ENCODE measurements at places on chromosomes 6 and 20.
A peak's percentile ranks its signal among the peaks of the same experiment; 100 is the strongest.

GRCh38 chr6:83708970-83709747 lies at the start of gene SNAP91:
Gene SNAP91, minus strand, starts transcription at chr6:83709101. Its CDS starts 1,174 bp downstream, at chr6:83707927.
- DNase-seq = peak; percentile 75

DNA sequence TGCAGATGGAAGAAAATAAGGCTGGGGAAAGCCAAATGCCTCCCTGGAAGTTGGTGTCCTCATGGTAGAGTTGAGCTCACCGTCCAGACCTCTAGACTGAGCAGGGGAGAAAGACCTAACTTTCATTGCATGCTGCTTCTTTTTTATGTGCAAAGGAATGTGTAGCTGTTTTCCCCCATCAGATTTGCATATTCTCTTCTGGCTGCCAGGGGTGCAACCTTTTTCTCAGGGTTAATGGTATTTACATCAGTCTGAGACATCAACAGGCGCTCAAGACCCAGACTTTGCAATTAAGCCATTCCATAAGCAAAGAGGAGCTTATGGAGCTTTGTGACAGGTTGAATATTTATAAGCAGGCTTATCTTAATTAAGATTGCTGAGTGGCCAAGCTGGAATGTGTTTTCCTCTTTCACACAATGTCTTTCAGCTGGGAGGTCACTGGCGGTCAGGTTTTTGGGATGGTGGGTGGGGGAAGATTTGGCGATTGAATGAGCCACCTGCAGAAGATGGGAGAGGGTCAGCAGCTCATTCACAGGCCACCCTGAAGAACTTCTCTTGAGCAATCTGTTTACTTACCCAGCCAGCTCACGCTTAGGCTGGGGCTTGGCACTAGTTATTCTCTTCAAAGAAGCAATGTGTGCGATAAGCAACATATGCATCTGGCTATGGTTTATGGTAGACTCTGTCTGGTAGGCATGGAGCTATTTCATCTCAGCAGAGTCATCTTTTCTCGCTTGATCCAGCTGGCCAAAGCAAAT lies 88.6 kb downstream of the SCP2D1 start:
- no peak for DNase-seq

- DNase-seq = peak; percentile 94
Observed at GRCh38 chr20:20410678-20411077, 42.8 kb downstream of the INSM1 start.

DNA sequence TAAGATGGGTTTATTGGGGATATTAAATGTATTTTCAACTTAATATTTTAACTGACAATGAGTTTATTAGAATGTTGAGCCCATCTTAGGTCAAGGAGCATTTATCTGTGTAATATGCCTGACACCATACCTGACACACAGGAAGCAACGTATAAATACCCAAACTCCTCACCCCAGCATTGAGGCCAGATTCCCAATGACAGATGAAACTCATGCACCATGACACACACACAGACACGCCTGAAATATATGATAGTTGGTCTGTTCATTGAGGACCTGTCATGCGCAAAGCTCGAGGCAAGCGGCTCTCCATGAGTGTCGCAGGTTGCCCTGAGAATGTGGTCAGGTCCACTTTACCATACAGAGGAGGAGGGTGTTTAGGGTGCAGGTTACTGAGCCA lies 64.1 kb downstream of the GFOD1 start:
- no peak for DNase-seq

DNA sequence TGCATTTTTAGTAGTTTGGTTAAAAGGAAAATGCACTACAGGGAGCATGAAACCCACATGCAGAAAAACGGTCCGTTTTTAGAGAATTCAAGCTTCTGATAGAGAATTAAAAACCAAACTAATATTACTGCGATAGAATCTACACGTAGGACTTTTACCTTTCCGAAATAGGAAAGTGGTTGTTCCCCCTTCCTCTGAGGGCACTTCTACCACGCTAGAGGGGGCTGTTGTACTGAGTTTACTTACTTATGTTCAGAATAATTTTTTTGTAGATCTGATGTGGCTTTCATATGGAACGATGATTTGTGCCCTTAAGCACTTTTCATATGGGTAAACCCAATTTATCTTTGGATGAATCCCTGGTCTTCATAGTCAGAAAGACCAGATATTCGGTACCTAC lies 264.3 kb upstream of the PLN start:
- peak; percentile 68 for DNase-seq

GRCh38 chr20:36199345-36200257 lies 36.7 kb upstream of the AAR2 start:
- peak; percentile 59 for DNase-seq

- DNase-seq = no peak
Observed at GRCh38 chr6:158766621-158767455, 52.3 kb downstream of the EZR start.

- DNase-seq = no peak
Observed at GRCh38 chr6:117837261-117837660, 69.8 kb upstream of the SLC35F1 start.

- no peak for DNase-seq
Observed at GRCh38 chr6:16694781-16695578, 66.3 kb downstream of the ATXN1 start.

GRCh38 chr6:139538366-139538765 lies 163.9 kb upstream of the CITED2 start:
- no peak for DNase-seq

- peak; percentile 49 for DNase-seq
Observed at GRCh38 chr20:21388566-21388965, 8.8 kb downstream of the NKX2-4 start.

DNA sequence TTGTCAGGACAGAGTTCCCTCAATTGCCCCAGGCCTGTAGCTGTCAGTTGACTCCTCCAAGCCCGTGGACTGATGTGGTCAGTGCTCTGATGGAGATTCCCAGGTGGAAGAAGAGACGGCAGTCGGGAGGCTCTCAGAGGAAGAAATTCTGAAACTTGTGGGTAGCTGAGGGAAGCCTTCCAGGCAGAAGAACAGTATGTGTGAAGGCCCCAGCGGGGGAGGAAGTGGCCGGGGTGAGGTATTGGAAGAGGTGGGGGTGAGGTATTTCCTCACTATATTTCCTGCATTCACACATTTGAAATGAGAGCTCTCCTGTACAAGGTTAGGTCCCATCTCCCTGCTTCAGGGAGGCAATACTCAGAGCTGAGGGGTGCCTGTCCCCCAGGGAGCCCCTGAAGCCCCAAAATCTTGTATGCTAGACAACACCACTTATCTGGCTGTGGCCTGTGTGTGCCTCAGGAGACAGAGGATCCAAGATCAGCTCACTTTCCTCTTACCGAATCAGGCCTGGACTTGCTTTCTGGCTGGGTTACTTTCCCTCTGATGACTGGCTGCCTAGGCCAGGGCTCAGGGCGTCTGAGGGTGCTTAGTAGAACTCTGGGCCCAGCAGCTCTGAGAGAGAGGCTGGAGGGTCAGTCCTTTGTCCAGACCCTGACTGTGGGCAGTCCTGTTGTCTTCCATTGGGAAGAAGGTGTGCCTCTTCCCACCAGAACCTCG lies 49.3 kb upstream of the MYL9 start:
- no peak for DNase-seq

GRCh38 chr6:159008656-159009288 lies 8.8 kb upstream of the RSPH3 start:
- no peak for DNase-seq

- DNase-seq = peak; percentile 17
Observed at GRCh38 chr6:43773050-43773979, 3.3 kb downstream of the VEGFA start.

DNA sequence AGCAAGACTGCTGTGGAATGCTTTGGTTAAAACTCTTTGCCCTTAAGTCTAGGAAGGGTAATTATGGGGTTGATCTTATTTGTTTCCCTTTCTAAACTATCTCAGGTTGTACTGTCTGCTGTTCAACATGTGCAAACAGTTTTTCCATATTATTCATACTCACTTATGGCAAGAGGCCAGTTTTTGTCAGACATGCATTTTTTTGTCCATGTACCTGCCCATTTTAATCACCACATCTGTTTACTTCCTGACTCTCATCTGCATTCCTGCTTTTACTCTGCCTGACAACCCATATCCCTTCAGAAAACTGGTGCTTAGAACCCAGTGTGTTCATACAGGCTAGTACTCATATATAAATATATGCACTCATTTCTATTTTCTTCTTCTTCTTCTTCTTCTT lies 80.3 kb downstream of the LPA start:
- no peak for DNase-seq

GRCh38 chr6:52394251-52394666 lies 25.9 kb upstream of the EFHC1 start:
- DNase-seq = no peak

DNA sequence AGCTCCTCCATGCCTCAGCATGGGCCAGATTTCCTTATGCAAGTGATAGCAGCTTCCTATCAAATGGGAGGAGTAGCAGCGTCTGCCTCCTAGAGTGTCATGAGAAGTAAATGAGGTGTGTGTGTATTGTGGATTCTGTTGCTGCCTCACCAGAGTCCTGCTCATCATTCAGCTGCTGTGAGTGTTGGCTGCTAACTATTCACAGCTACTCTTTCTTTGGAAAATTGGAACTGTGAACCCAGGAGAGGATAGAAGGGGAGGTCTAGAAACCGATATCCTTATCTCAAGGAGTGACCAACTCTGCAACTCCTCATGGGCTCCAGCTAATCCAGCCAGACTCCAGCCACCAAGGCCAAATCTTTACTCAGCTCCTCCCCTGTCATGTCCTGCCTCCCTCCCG lies 63.3 kb downstream of the TOX2 start:
- no peak for DNase-seq

GRCh38 chr6:5361396-5361795 lies 100.1 kb downstream of the FARS2 start:
- DNase-seq = peak; percentile 35

- no peak for DNase-seq
Observed at GRCh38 chr6:169162249-169162648, 91.4 kb downstream of the THBS2 start.

DNA sequence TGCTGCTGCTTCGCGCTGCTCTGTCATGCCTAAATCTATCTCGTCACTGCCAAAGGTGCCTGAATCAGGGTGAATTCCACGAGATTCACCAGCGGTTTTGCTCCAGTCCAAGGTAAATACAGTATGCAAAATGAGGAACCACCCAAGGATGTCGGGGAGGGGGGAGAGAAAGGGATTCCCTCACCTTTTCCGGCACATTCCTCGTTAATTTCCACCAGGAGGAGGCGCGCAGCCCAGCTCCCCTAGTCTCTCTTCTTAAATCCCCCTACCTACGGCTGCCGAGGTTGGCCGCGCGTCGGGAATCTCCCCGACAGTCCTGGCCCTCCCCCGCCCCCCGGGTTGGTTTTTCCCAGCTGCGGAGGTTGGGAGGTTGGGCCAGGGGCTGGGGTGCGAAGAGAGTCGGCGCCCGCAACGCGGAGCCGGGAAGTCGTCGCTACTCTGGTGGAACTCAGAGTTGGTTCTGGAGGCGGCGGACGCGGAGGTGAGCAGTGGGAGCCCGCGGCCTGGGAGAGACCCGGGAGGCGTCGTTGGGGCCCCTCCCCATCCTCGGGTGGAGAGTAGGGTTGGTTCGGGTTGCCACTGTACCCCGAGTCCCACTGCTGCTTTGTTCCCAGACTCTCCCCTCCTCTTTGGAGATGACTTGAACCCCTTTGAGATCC lies at the start of gene TPBG:
Gene TPBG (plus strand): TSS at position 390 of the 659 bp plus-strand sequence. CDS start 1,145 bp downstream, outside the sequence.
- peak; percentile 52 for DNase-seq

GRCh38 chr6:26312501-26313397 lies 52.2 kb upstream of the BTN3A2 start:
- peak; percentile 79 for DNase-seq

DNA sequence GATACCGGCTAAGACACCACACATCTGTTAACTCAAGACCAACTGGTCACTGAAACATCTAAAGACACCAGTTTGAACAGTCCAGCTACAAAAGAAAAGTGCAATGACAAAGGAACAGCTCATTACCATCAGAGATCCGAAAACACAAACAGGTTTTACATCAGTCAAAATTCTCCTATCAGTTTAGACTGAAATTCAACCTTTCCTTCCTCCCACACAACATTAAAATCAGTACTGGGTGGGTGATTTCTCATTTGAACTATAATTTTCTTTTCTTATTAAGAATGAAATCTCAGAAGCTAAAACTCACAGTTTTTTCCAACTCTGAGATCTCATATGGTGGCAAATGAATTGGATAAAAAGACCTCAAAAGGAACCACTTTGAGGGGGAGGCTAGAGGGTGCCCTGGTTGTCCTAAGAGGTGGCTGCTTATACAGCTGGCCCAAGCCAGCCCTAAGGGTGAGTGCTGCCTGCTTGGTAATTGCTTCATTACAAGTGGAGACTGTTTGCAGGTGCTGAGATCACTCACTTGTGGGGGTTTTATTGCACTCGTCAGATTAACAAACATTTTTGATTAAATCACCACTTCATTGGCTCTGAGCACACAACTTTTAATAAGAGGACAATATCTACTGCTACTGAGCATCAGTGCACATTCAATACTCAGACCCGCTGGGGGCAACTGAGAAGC lies 4.3 kb downstream of the CCDC167 start:
- peak; percentile 60 for DNase-seq

- DNase-seq = no peak
Observed at GRCh38 chr6:28725890-28726348, 197.9 kb downstream of the TRIM27 start.

- no peak for DNase-seq
Observed at GRCh38 chr20:9059931-9060330, 9.0 kb upstream of the PLCB4 start.

DNA sequence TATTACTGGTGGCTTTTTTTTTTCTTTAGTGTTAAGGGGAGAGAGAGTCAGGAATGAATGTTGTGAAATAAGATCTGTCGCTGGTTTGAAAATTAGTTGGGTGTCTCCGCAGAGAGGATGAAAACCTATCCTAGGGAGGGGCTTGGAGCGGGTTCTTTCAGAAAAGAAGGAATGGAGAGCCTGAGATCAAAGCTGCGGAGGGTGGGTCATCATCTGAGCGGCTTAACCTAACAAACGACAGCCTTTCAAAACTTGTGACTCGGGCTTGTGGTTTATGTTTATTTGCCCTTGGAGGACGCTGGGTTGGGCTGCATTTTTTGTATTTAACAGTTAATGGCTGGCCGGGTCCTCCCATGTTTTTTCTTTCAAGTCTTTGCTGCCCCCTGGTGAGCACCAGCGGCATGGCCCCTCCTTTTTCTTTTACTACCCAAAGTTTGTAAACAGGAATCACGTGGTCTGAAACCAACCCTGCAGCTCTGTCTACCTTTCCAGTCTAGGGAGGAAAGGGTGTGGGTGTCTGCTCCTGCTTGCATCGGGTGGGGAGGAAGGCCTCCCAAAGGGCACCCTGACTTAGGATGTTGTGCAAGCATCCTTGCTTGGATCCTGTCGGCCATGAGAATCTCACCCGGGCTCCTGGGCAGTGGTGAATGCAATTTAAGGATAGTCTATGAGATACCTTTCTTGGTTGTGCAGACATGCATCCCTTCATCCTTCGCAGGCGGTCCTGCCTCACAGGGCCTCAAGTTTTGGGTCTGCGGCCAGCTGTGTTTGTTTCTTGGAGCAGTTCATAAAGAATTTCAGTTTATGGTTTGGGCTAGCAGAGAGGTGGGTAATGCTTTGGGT lies 2.2 kb downstream of the PIM1 start:
- peak; percentile 81 for DNase-seq

GRCh38 chr20:62363920-62364851 lies 2.9 kb downstream of the LAMA5 start:
- no peak for DNase-seq

DNA sequence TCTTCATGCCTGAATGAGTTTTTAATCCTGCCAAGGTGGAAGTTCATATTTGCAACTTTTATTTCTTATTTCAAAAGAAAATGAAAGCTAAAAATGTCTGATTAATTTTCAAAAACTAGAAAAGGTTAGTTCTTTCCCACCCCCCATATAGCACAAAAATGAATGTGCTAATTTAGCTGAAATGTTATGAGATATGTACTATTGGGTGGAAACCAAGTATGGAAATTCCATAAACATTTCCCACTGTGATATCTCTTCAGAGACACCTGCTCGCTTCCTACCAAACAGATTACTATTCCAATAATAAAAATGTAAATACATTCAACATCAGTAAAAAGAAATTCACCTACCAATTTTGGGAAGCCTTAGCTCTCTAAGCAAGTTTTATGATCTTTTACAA lies 678.6 kb upstream of the ID4 start:
- DNase-seq = no peak

Data from NCI-H2081 (cell line).